H9 (cell line): ENCODE measurements at places on chromosomes 5 and 9.

- DNase-seq: no peak
Measured at GRCh38 chr9:110116543-110116885, 91.4 kb downstream of the C9orf152 start.

DNA sequence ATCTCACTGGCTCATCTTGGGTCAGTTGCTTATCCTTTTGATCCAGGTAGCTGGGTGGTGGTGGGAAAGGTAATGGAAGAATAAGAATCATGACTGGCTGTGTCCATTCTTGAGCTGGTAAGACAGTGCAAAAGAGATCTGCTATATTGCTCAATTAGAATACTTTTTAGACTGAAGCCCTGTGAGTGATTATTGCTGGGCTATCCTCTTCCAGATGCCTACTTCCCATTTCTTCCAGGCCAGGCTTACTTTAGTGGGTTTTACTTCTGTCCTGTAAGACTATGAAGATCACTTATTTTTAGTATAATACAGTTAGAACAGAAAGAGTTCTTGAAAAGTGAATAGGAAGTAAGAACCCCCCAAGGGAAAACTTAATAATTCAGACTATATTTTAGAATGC is 7.2 kb downstream of the MARCHF6 start:
- no peak for DNase-seq

DNA sequence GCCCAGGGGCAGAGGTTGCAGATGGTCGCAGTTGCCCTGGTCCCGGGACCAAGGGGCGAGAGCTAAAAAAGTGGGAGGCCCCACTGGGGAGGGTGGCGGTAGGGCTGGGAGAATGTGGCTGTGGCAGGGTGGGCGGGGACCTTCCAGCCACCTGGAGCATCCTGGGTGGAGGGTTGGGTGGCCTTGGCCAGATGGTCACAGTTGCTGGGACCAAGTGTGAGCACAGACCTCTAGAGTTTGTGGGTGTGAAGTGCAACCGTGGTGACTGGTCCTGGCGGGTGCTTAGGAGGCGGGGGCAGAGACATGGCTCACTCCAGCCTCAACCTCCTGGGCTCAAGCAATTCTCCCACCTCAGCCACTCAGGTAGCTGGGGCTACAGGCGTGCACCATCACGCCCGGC is 5.7 kb upstream of the TRAF2 start:
- DNase-seq: no peak

DNA sequence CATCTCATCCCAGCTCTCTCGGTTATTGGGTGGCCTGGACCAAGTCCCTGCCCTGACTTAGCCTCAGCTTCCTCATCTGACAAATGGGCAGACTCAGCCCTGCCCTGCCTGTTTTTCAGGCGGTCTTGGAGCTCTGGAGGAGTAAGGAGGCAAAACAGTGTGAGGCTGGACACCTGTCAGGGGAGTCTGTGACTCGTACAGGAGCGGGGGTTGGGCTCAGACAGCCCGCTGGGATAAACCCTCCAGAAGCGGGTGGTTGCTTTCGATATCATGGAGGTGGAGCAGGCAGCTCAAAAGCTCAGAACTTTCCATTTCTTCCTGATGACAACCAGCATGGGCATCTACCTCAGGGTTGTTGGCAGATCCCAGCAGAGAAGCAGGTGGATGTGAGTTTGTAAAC is 72.9 kb upstream of the GGTA1 start:
- DNase-seq: no peak

DNA sequence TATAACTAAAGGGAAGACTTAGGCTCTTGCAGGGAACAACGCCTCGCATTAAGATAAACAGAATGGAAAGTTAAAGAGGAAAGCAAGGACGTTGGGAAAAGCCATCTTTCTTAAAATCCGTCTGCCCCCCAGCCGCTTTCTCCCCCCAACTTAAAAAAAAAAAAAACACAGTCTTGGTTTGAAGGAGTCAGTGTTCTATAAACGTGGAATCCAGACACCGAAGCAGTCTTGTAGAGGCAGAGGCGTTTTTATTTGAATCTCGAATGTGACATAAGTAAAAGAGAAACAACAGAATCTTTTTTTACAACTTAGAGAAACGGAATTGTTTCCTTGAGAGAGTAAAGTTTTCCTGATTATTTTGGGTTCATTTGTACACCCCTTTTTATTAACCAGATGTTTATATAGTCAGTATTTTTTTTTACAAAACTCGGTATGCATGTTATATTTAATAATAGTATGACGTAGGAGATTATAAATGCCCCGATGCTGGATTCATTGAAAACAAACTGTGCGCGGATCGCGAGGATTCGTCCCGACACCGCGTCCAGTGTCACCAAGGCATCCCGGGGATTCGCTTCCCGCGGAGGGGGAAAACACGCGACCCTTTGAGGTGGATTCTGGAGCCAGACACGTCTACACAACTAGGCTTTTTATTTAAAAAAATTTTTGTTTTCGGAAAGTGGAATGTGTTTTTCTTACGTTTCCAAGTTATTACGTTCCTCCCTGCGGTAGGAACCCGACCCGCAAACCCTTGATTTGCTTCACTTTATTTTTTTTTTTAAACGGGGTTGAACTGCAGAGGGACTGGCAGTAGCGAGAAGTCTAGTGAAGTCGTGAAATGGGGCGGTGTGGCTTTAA is 6.7 kb downstream of the PTCH1 start:
- DNase-seq: no peak

DNA sequence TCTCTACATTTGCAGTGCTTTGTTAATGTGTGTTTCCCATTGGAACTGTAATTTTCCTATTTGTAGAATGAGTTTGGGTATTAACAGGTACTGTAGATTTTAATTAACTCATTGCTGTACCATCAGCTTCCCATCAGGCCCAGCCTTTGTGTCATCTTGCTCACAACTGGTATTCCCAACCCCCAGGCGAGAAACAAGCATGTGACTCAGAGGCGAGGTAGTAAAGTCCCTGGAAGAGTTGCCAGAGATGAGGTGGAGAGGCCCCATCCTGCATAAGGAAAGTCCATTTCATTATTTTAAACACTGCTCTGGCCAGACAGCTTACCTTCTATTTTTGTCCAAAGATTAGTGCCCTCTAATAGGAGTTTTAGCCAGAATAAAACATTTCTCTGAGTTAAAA is 29.9 kb downstream of the ADCY2 start:
- DNase-seq: no peak

DNA sequence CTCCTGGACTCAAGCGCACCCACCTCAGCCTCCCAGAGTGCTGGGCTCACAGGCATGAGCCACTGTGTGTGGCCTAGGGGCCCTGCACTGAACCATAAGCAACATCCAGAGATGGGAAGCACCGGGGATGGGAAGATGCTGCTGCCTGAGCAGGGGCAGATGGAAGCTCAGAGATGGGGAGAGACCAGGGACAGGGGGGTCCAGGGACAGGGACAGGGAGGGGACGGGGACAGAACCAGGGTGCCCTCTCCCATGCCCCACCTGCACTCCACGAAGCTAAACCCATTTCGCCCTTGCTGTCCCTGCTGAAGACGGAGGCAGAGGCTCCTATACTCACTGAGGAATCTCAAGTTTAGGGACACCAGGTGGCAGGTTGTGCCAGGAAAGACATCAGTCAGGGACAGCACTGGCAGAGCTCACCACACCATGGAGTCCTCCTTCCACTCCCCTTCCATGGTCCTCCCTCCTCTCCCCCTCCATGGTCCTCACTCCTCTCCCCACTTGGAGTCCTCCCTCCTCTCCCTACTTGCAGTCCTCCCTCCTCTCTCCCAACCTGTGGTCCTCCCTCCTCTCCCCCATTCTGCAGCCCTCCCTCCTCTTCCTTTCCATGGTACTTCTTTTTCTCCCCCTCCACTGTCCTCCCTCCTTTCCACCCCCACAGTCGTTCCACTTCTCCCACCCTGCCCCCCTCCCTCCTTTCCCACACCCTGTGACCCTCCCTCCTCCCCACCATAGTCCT is 45.5 kb upstream of the LRRC14B start:
- no peak for DNase-seq

DNA sequence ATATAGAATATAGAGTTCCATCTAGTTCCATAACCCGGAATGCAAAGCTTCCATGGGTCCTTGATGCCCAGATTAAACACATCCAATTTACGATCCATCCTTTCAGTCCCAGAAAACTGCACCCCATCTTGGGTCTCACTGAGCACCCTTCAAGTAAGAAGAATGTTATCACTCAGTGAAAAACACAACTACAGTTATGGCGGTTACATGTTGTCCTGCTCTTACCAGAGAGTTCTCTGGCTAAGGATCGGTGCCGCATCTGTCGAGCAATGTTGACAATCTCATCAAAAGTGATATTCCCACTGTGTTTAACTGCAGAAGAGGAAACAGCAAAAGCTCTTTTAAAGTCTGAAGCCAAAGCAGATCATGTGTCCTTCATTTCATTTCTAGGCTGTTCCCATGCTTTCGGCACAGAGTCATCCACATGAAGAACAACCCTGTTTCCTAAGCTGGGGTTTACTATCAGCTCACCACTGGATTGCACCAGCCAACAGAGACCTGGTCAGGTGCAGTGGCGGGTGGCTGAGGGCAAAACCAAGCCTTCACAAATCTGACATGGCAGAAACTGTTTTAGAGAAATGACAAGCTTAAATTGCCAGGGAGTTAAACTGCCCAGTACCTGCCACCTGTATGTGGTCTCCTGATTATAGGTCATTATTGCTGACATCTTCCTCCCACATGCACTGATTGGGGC is 2.9 kb downstream of the RPL12 start:
- DNase-seq: no peak

DNA sequence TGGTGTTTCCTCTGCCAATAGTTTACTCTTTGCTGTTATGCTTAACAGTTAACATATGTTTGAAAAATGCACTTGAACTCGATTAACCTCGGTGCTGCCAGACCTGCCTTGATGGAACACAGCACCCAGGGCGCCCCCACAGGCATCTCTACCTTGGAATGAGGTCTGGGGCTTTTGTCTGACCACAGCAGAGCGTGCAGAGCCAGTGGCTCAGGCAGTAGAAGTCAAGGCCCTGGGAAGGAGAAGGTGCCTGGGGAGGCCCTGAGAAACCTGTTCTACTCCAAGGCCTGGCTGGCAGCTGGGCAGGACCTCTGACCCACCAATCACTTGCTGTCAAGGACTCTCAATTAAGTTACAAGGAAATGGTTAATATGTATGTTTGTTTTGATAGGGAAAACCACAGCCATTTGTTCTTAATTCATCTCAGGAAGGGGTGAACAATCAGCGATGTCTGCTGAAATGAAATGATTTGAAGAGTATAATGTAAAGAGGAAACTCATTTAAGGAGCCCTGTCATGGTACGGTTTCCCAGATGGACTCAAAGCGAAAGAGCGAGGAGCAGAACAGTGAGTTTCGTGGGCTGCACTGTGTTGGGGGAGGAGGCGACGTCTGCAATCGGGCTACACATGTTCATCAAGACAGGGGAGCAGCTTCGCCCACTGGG is 21.9 kb downstream of the MACROH2A1 start:
- DNase-seq: no peak

DNA sequence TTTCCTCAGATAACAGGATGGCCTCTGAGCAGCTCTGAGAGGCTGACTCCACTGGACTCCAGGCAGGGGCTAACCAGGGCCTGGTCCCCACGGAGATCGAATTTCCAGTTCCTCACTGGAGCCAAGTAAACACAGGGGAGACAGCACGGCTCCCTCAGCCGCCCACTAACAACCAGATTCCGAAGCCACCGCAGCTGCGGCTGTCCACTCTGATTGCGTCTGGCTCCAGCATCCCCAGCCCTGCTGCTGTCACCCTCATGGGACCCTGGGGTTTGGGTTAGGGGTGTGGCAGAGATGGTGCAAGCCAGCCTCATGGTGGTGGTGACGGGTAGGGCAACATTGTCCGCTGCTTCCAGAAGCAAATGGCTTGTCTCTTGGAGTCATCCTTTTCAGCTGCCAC is 172.6 kb downstream of the RGS3 start:
- no peak for DNase-seq

DNA sequence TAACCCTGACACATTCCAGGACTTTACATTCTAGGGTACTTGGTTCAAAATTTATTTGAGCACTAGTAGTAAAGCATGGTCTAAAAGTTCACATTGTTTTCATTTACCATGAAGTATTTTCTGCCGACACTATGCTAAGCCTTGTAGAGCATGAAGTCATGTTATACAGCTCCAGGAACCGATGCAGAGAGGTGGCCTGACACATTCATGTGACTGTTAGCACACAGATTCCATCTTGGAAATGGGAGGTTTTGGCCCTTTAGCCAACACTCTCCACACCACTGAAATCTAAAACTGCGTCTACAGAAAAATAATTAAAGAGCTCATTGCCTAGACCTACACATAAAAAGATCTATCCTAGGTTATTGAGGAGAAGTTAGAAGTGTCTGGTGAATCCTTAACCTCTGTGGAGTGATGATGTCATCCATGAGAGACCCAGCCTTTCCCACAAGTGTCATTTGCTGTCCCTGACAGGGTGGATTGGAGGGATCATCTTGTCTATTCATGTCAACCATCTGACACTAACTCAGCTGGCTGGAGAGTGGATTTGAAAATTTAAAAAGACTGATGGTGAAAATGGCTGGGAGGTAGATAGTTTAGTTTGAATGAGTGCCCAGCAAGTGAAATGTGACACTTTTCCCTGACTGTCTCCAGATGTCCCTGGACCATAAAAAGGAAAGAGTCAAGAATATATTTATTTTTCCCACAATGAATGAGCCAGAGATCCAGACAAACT is 1.3 kb downstream of the RANBP3L start:
- no peak for DNase-seq

DNA sequence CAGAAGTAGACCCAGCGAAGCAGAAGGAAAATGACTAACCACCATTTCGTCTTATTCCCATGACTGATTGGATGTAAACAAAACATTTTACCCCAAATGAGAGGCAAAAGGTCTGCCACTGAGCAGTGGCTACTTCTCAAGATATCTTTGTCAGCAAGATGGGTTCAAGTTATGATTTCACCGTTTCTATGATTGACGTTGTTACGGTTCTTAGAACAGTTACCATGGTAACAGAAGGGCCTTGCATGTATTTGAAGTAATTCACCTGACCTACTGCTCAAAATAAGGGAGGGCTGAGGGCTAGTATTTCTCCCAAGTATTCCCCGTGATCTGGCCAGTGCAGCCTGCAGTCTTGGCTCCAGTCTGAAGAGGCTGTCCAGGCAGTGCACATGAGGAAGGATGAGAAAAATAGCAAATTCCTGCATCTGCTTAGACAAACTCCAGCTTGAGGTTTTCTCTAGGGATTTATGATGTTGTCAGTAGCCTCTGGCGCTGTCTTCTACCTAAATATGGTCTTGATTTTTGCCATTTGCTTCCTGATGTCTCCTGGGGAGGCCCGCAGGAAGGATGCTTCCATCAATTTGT is 372.7 kb downstream of the TMEM38B start:
- no peak for DNase-seq

- no peak for DNase-seq
Measured at GRCh38 chr9:36640771-36641381, 68.2 kb downstream of the MELK start.

- DNase-seq: no peak
Measured at GRCh38 chr5:120446901-120447300, 17.2 kb upstream of the PRR16 start.

- no peak for DNase-seq
Measured at GRCh38 chr5:139769477-139769876, 26.1 kb upstream of the PSD2 start.

DNA sequence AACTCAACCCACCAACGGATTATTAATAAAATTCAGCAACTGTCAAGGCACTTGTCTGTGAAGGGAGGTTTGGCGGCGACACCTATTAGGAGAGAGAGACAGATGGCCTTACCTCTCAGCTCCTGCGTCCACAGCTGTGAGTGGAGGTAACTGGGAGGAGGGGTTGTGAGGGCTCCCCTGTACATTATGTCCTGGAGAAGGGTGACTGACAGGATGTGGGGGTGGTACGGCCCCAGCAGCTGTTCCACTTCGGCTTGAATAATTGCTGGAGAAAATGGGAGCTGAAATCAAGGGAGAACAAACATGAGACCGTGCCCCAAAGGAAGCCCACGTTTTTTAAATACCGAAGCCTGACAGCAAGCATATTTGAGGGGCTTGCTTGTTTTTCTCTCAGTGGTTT is 353.5 kb upstream of the RFX3 start:
- DNase-seq: no peak
